ENCODE measurements at places on chromosomes 2 and 18.

DNA sequence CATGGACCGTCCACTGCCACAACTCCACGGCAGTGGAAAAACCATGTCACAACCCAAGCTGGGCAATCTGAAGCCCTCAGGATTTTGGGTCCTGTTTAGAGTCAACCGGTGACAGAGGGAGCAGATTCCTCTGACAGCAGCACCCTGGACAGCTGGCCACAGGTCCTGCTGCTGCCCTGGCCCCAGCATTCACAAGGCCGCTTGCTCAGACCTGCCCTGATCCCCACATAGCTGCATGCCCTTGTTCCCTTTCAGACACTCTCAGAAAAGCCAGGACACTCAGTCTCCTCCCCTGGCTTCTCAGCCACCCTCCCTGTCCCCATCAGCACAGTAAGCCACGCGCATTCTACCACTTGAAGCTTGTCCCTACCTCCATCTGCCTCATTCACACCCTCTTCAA, 1.6 kb downstream of the COPS9 start:
- DNase-seq, result no peak

- no peak for DNase-seq
These were observed 149.2 kb upstream of the L3MBTL4 start for GRCh38 chr18:6563896-6564295.

DNA sequence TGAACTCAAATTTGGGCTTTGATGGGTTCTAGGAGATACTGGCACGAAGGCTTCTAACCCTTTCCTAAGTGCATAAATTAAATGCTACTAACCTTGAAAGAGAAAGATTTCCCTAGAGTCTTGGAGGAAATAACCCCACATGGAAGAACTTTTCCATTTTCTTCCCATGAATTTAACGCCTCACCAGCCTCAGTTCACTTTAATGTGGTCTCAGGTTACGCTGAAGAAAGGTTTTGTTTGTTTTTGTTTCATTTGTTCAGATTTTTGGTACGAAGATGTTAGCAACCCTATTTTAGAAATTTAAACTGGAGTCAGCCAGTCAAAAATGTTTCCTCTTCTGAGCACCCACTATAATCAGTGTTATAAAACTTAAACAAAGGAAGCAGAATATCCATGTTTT, 30.7 kb downstream of the METTL4 start:
- no peak for DNase-seq

- DNase-seq, result peak; percentile 15
These were observed 88.0 kb downstream of the LTBP1 start for GRCh38 chr2:33034784-33035183.

GRCh38 chr2:1631292-1632001, 112.9 kb downstream of the PXDN start:
- no peak for DNase-seq

DNA sequence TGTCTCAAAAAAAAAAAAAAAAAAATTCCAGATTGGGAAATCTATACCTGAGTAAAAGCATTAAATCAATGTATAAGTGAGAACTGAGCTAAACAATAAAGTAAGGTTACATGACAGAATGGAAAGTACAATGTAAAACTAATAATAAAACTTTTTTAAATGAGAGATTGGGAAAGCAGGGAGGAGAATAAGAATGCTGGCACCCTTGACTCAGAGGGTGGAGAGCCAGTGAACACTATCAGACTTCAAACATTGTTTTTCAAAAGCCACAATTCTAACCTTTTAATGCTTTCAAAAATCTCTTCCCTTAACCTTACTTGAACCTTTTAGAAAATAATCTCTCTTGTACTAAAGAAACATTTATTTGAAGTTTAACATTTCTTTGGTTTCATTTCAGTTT, 63.5 kb downstream of the TBC1D8 start:
- no peak for DNase-seq

DNA sequence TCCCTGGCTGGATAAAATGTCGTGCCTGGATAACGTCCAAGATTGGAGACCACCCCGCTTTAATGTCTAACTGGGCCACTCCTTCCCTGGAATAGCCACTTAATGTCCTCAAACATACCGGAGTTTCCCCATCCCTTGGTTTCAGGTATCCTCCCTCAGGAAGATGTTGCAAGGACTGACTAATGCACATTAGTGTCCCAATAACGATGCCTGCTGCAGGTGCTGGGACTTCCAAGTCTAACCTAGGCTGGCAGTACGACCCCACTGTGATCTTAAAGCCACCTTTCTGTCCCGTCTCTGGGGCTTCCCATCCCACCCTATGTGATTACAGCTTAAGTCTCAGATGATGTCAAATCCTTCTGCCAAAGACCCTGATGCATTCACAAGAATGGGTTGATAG, 1.1 kb upstream of the ATP6V1C2 start:
- DNase-seq, result no peak

- no peak for DNase-seq
These were observed 41.7 kb upstream of the IGFBP2 start for GRCh38 chr2:216591480-216591879.
